ENCODE measurements at places on chromosomes 6 and 20.

GRCh38 chr6:39924283-39924682 lies 10.0 kb downstream of the MOCS1 start:
- DNase-seq, result no peak

DNA sequence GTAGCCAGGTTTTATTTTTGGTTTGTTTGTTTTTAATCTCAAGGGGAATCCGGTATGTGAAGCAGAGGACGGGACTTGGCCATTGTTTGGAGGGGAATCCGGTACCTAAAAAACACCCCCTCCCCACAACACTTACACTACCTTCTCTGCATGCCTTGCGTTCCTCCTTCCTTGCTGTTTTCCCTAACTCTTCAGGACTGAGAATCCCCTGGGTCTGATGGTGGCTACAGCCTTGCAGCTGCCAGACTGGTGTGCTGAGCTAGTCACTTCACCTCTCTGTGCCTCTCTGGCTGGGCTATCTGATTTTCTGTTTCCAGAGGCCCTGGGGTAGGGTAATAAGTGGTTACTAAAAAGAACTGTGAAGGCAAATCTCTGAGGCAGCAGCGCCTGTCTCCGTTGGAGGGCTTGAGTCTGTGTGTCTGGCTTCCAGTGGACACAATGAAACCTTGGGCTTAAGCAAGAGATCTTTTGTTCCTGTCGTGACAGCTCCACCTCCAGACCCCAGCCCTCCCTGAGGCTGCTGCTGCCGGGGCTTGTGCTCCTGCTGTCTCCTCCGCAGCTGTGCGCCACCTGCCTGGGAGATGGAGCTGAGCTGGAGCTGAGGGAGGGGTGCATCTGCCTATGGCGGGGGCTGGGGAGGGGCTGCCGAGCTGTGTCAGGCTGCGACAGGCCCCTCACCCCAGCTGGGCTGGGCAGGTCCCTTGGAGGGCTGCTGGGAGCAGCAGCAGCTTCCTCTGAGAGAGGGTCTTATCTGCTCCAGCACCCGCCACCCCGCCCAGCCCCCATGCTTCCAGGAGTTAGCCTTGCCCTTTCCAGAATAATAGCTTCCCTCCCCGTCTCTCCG lies 65.8 kb upstream of the CCDC167 start:
- DNase-seq, result no peak

GRCh38 chr6:25105070-25105925 lies 169.5 kb upstream of the RIPOR2 start:
- no peak for DNase-seq

GRCh38 chr20:62220666-62221568 lies 839 bp upstream of the HRH3 start:
- DNase-seq, result no peak
